ENCODE measurements at places on chromosomes 12 and 14.

GRCh38 chr12:100141998-100142850 lies 450 bp downstream of the BLTP3B start:
- H3K36me3 ChIP-seq, result no peaks in the 10 kb centered on the region
- H3K4me3 ChIP-seq, result peak overlapping the region; percentile 99
- H3K4me1 ChIP-seq, result peaks cover 13% of the 10 kb centered on the region
- H3K27ac ChIP-seq, result peak overlapping the region; percentile 100

- no peaks in the 10 kb centered on the region for H3K36me3 ChIP-seq
- H3K27ac ChIP-seq, result no peak overlapping the region
- no peak for DNase-seq
- H3K4me1 ChIP-seq, result no peaks in the 10 kb centered on the region
These were observed 75.5 kb downstream of the ACADS start for GRCh38 chr12:120801146-120801545.

- DNase-seq, result no peak
- no peak overlapping the region for H3K27ac ChIP-seq
- peaks cover 13% of the 10 kb centered on the region for H3K36me3 ChIP-seq
- no peak overlapping the region for H3K4me3 ChIP-seq
- no peaks in the 10 kb centered on the region for H3K27me3 ChIP-seq
These were observed 5.1 kb downstream of the PCK2 start for GRCh38 chr14:24098927-24099813.

DNA sequence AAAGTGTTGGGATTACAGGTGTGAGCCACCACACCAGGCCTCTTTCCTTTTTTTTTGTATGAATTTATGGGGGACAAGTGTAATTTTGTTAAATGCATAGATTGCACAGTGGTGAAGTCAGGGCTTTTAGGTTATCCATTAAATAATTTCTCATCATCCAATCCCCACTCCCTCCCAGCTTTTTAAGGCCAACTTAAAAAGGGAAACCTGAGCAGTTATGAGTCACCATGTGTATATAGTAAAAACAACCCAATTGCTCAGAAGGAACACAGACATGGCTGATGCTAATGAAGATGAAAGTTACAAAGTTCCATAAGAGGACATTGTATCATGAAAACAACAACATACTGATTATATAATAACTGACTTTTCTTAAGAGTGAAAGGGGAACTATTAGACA lies 25.6 kb upstream of the ARID2 start:
- no peak overlapping the region for H3K4me3 ChIP-seq
- H3K27ac ChIP-seq, result no peak overlapping the region
- no peak for DNase-seq
- peaks cover 5% of the 10 kb centered on the region for H3K4me1 ChIP-seq
- no peaks in the 10 kb centered on the region for H3K27me3 ChIP-seq

DNA sequence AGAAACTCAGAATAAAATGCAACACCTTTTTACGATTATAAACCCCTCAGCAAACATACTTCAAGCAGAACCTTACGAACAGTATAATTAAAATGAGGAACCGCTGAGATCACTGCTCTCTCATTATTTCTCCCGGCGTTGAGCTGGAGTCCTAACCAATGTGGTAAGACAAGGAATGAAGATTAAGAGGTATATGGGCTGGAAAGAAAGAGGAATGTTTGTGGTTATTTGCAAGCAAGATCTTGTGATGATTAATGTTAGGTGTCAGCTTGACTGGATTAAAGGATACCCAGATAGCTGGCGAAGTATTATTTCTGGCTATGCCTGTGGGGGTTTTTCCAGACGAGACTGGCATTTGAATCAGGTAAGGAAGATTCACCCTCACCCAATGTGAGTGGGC lies 10.3 kb upstream of the ZNF84 start:
- H3K36me3 ChIP-seq, result no peaks in the 10 kb centered on the region
- H3K27ac ChIP-seq, result no peak overlapping the region
- no peaks in the 10 kb centered on the region for H3K4me1 ChIP-seq
- no peaks in the 10 kb centered on the region for H3K27me3 ChIP-seq
- DNase-seq, result no peak

DNA sequence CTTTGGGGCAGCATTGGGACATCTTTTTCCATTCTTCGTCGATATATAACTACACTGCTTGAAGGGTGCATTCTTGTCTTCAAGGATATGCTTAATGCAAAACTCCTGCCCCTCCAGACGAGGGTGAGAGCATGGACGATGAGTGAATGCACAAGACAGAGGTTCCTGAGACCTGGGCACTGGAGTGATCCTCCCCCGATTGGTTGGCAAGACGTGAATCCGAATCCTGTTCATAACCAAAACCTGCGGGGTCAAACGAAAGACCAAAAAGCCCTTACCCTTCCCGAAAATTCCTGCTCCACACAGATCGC lies 684 bp downstream of the KANSL2 start:
- peak overlapping the region; percentile 90 for H3K27ac ChIP-seq
- H3K27me3 ChIP-seq, result no peaks in the 10 kb centered on the region
- H3K4me3 ChIP-seq, result peak overlapping the region; percentile 86
- DNase-seq, result peak; percentile 5
- peaks cover 27% of the 10 kb centered on the region for H3K4me1 ChIP-seq

DNA sequence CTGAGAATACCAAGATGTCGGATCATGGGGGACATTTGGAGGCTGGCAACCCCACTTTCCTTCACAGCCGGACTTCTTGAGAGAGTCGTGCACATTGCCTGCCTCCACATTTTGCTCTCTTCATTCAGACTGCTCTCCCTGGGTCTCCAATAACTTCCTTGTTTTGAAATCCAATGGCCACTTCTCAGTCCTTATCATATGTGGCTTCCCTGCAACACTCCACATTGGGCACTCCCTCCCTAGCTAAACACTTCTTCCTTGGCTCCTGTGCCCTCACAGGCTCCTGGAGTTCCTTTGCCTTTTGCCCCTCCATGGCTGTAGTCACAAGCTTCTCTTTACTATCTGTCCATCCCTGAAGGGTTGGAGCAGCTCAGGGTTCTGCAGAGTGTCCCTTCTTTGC lies 30.1 kb downstream of the NPC2 start:
- no peaks in the 10 kb centered on the region for H3K4me1 ChIP-seq
- no peak overlapping the region for H3K4me3 ChIP-seq
- DNase-seq, result no peak
- no peaks in the 10 kb centered on the region for H3K36me3 ChIP-seq
- no peak overlapping the region for H3K27ac ChIP-seq

GRCh38 chr14:105065280-105066228 lies at the start of gene GPR132:
GPR132 (minus strand) TSS chr14:105065430; CDS start chr14:105055420, 10,010 bp downstream.
- peaks cover 21% of the 10 kb centered on the region for H3K4me1 ChIP-seq
- no peak within 1 kb of the TSS for H3K4me3 ChIP-seq
- H3K27me3 ChIP-seq, result no peaks in the 10 kb centered on the region
- no peaks in the 10 kb centered on the region for H3K36me3 ChIP-seq

DNA sequence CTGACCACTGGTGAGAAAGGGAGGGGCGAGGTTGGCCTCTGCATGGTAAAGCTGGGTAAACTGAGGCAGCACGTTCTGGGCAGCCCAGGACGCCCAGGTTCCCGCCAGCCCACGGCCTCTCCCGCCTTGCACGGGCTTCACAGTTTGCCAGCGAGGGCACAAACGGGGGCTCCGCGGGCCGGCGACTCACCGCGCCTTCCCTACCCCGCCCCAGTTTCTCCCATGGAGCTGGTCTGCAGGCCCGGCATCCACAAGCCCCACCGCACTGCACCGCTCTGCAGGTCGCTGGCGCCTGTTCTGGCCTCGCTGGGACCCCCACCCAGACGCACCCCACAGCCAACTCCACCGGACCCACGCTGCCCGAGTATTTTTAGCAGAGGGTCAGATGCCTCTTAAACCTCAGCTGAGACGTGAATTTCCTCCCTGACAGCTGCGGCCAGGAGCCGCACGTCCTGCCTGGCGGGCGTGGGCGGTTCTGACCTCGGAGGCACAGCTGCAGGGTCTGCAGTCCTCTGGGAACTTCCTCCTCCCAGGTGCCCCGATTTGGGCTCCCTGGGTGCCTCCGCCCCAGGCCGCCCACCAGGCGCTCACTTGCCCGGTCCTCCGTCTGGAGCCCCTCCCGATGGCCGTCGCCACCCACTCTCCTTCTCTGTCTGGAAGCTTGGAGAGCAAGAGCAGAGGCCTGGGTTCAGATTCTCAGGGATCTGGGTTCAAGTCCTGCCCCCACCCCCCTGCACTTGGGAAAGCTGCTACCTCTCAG lies 29.5 kb upstream of the INF2 start:
- no peaks in the 10 kb centered on the region for H3K27me3 ChIP-seq
- DNase-seq, result no peak
- no peak overlapping the region for H3K4me3 ChIP-seq
- H3K4me1 ChIP-seq, result no peaks in the 10 kb centered on the region
- H3K27ac ChIP-seq, result no peak overlapping the region
- no peaks in the 10 kb centered on the region for H3K36me3 ChIP-seq

- no peaks in the 10 kb centered on the region for H3K36me3 ChIP-seq
- DNase-seq, result no peak
- peaks cover 16% of the 10 kb centered on the region for H3K4me1 ChIP-seq
- H3K27ac ChIP-seq, result no peak overlapping the region
These were observed 80.0 kb downstream of the BTG1 start for GRCh38 chr12:92065639-92066038.

All from tibial nerve (tissue), 4 donors.